ENCODE measurements at places on chromosomes 1 and 21. TPM values are rescaled to one million over a fixed set of nuclear protein-coding genes. Genes with fewer than 3 reads are reported as not detected.

Gene C2CD2
- polyA plus RNA-seq, result 13.6 TPM

Gene LCE3E
- not detected for polyA plus RNA-seq

Gene TNFRSF9
- polyA plus RNA-seq, result 0.54 TPM

Gene USP25
- polyA plus RNA-seq, result 37.0 TPM

Gene CFAP74
- not detected for polyA plus RNA-seq

Gene GSTM1
- 57.4 TPM for polyA plus RNA-seq

Gene LCE1C
- polyA plus RNA-seq, result not detected

Gene HSD3B2
- polyA plus RNA-seq, result 0.24 TPM

Gene ALPL
- 2.8 TPM for polyA plus RNA-seq

DNA sequence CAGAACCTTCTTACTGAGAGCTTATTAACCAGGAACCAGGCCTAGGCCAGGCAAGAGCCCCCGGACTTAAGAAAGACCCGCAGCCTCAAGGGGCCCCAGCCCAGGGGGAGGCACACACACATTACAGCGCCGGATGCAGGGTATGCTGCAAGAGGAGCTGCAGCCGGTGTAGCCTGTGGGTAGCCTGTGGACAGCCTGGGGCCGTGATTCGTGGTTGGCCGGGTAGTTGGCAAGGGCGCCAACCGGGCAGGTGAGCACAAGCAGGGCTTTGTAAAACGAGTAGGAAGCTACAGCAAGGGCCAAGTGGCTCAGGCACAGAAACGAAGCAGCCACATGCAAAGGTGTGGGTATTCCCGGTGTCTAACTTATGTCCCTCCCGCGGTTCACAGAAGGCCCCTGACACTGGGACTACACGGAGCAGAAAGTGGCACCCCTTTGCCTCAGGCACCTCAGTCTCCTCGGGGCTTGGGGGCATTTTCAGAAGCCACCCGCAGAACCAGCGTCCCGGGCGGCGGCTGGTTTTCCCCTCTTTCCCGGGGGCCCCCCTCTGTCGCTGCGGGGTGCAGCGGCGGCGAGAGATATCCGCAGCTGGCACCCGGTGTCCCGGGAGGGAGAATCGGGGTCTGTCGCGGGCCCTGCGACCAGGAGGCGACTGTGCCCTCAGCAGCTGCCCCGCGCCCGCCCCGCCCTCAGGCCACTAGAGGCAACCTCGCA lies 40.8 kb downstream of the KIAA1614 start:
- DNase-seq, result no peak

- DNase-seq, result no peak
Observed at GRCh38 chr1:244391761-244392160, 59.9 kb downstream of the ADSS2 start.

GRCh38 chr1:71956613-71957285 lies 325.6 kb downstream of the NEGR1 start:
- no peak for DNase-seq

DNA sequence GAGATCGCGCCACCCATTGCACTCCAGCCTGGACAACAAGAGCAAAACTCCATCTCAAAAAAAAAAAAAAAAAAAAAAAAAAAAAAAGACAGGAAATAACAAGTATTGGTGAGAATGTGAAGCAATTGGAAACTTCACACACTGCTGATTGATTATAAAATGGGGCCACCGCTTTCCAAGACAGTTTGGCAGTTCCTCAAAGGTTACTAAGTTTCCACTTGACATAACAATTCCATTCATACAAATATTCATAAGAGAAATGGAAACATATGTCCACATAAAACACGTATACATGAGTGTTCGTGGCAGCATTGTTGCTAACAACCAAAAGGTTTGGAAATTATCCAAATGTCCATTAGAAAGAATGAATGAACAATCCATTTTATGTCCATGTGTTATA lies 26.3 kb downstream of the USP24 start:
- DNase-seq, result no peak

GRCh38 chr1:59601041-59601441 lies 213.7 kb upstream of the HOOK1 start:
- DNase-seq, result no peak

DNA sequence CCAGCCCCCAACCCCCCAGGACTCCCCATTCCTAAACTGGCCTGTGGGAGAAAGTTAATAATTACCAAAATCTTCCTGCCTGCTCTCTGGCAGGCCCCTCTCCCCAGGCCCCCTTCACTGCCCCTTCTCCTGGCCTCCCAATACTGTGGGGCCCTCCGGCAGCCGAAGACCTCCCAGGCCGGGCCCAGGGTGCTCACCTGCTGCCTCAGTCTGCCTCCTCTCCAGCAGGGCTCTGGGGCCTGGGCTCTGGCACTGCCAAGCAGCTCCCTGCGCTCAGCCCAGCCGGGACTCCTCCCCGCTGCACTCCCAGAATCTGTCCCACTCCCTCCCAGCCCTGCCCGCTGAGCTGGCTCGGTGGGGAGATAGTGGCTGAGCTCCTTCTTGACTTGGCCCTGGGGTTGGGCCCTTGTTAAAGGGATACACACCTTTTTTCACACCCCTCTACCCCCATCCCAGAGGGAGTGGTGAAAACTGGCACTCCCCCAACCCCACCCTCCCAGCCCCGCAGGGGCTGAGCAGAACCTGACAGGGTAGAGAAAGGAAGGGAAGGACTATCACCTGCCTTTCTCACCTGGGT lies at the start of gene S100A16:
TSS of gene S100A16 (minus strand) at position 383 of the 577 bp plus-strand sequence. CDS start 4,986 bp downstream, outside the sequence.
- DNase-seq, result peak; percentile 58

DNA sequence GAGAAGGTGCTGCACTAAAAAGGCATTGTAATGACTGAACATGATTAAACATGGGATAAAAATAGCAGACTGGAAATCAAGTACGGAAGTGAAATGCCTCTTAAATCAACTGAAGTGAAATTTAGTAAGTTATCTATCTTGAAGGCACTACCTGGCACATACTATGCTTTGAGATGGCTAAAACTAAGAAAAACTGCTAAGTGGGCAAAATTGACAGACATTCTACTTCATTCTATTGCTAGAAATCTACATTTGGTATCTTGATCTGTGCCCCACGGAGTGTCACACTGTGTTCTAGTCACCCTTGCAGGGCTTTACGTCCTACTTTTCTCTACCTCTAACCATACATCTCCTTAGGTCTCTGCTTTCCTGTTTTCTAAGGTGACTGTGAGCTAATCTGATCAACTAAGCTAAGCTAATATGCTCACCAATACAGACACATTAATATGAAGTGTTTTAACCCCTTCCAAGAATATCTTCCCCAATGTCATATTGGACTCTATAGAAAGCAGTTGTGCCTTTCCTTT lies 4.1 kb downstream of the PDC start:
- no peak for DNase-seq

- DNase-seq, result peak; percentile 69
Observed at GRCh38 chr1:174990382-174990999, 9.3 kb upstream of the CACYBP start.

GRCh38 chr1:225987491-225988316 lies 11.4 kb downstream of the SDE2 start:
- peak; percentile 35 for DNase-seq

- no peak for DNase-seq
Observed at GRCh38 chr1:114336360-114336759, 174.6 kb downstream of the TRIM33 start.

- no peak for DNase-seq
Observed at GRCh38 chr1:229048896-229049295, 222.0 kb upstream of the RAB4A start.

- DNase-seq, result peak; percentile 58
Observed at GRCh38 chr1:85894651-85895050, 186.4 kb upstream of the ZNHIT6 start.

DNA sequence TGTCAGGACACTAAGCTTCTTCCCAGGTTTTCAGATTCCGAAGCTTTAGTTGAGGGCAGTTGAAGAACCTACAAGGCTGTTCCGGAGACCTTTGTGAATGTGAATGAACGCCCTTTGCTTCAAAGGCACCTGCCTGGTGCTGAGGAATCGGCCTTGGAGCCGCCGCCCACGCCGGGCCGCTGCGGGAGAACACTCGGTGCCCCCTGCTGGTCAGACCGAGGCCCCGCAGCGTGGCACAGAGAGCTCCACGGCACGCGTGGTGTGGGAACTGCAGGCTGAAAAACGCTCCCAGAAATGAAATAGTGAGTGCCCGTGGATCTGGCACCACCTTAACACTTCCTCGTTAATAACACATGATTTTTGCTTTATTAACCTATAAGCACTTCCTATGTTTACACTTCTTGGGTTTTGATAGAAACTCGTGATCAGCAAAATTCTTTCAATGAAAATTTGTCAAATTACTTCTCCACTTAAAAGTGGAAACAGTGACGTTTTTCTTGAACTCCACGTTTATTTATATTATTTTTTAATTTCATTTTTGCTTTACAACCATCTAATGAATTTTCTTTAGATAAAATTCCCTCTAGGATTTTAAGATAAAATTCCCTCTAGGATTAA lies 460.6 kb downstream of the DSCAM start:
- DNase-seq, result peak; percentile 24

DNA sequence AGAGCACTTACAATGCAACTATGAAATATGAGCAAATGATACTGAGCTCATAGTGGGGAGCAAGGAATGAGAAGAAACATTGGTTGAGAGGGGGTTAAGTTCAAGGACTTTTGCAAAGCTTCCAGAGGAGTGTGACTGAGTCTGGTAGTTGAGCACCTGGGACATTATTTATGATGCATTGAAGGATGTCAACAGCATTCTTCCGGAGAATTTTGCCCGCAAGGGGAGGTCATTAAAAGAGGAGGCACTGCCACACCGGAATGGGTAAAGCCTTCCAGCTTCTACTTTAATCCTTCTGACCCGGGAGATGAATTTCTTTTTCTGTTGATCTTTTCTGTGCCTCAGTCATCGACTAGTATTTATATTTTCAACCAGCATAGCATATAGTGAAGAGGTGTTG lies 208.4 kb upstream of the CAMK1G start:
- no peak for DNase-seq

DNA sequence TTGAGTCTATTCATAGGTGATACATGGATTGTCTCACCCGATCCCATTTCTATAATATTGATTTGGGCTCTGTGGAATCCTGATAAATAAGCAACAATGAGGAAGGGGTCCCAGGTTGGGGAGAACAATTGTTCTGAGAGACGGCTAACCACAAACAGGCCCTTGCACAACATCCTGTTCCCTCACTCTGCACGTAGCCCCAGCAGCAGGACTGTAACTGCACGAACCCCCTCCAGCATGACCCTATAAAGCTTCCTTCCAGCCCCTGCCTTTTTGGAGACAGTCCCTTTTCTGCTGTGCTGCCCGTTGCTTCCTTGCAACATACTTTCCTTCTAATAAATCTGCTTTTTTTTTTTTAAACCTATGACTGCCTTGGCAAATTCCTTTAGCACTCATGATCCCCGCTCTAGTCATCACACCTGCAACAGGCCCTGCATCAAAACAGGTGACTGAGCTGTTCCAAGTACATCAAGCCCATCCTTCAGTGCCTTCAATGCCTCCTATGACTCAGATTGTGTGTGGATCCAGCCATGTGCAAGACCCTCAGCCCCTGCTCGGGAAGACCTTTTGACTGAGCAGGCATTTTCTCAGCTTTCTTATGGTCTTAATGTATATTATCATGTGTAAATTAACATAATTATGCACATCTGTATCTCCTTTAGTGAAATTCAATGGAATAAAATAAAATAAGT lies 63.7 kb upstream of the B3GALNT2 start:
- no peak for DNase-seq

- no peak for DNase-seq
Observed at GRCh38 chr1:54163573-54163972, 10.8 kb upstream of the CDCP2 start.

- no peak for DNase-seq
Observed at GRCh38 chr1:184954232-184954995, 19.9 kb downstream of the NIBAN1 start.

GRCh38 chr21:41561701-41562100 lies 53.7 kb upstream of the TMPRSS2 start:
- no peak for DNase-seq

GRCh38 chr1:157955221-157955620 lies 38.2 kb upstream of the KIRREL1 start:
- DNase-seq, result no peak

GRCh38 chr21:34761758-34762330 lies 93.0 kb downstream of the CLIC6 start:
- no peak for DNase-seq

DNA sequence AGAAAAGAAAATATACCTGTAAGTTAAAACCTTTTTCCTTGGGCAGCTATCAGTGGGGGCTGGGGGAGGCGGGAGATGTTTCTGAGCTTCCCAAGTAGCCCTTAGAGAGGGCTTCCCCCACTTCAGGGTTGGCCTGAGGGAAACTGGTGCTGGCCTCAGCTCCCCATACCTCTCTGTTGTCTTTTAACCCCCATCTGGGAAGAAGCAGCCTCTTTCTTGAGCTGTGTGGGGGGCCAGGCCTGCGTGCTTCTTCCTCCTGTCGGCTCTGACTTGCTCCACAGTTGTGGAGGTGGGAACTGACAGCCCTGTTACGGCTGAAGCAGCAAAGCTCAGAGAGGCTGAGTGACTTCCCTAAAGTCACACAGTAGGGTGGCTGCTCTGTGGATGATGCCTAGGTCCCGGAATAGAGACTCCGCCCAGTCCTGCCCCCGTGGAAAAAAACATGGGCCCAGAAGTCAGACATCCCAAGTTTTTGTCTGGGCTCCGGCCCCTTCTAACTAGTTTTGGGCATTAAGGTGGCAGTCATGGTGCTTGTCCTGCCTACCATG lies 55.2 kb downstream of the ATP5PO start:
- no peak for DNase-seq

Data from muscle of arm (tissue), 14 donors.